ENCODE measurements at places on chromosomes 7 and 10.

GRCh38 chr10:131778385-131778784, 122.4 kb upstream of the PPP2R2D start:
- no peak for DNase-seq

GRCh38 chr10:69826789-69827554, 25.3 kb downstream of the COL13A1 start:
- no peak for DNase-seq

DNA sequence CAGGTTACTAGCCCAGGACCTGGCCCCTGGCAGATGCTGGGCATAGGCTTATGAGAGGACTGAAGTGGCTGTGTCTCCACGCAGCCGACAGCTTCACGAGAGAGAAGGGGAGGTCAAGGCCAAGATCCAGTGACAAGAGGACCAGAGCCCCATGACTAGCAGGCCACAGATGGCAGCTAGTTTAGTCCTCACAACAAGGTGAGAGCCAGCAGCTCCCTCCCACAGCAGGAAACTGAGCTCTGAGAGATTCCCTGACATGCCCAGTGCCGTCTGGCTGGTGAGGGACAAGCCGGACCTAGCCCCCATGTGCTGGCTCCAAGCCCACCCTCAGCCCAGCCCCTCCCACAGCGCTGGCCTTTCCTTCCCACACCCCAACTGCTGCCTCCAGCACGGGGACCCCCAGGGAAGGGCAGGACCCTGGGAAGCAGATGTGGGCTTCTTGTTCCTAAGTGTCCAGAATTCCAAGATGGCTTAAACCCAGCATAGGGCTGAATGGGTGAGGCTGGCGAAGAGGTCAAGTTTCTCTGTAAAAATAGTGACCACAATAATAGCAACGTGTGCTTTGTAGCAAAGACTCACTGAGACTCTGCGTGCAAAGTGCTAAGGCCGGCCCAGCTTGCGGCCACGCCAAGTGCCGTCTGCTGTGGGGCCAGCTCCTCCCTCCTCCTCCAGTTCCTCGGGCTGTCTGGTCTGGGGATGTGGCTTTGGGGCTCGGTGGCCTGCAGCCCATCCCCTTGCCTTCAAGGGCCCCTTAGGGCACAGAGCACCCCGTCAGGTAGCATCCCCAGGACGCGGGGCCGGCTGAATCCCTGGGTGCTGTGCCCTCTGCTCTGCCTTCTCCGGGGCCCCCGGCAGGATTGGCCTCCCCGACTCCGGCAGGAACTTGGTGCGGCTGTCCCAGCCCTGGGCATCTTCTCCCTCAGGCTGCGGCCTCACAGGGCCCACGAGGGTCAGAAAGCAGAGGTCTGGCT, 7.8 kb upstream of the FAM20C start:
- DNase-seq, result no peak

GRCh38 chr7:111931016-111931517, 275.1 kb downstream of the DOCK4 start:
- DNase-seq, result peak; percentile 62

GRCh38 chr7:155224116-155224811, 73.4 kb upstream of the INSIG1 start:
- no peak for DNase-seq

DNA sequence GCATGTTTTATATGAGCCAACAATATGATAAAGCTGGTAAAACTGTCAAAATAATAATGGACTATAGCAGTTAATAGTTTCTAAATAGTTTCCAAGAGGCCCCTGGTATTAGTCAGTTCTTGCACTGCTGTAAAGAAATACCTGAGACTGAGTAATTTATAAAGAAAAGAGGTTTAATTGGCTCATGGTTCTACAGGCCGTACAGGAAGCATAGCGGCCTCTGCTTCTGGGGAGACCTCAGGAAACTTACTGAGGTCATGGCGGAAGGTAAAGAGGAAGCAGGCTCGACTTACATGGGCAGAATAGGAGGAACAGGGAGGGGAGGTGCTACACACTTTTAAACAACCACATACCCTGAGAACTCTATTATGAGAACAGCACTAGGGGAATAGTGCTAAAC, 104.6 kb downstream of the PPP1R9A start:
- DNase-seq, result no peak

DNA sequence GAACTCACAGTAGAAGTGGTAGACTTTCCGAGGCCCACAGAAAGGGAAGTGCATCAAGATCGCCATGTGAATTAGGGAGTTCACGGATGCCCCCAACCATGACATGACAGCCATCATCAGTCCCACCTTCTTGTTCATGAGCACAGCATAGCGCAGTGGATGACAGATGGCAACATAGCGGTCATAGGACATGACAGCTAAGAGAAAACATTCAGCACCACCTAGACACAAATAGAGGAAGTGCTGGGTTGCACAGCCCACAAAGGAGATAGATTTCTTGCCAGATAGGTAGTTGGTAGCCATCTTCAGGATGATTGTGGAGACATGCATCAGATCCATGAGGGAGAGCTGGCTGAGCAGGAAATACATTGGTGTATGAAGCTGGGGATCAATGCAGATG, 342 bp downstream of the OR2AE1 start:
- no peak for DNase-seq

- DNase-seq, result no peak
These were observed 101.6 kb downstream of the SORBS1 start for GRCh38 chr10:95459446-95460045.

DNA sequence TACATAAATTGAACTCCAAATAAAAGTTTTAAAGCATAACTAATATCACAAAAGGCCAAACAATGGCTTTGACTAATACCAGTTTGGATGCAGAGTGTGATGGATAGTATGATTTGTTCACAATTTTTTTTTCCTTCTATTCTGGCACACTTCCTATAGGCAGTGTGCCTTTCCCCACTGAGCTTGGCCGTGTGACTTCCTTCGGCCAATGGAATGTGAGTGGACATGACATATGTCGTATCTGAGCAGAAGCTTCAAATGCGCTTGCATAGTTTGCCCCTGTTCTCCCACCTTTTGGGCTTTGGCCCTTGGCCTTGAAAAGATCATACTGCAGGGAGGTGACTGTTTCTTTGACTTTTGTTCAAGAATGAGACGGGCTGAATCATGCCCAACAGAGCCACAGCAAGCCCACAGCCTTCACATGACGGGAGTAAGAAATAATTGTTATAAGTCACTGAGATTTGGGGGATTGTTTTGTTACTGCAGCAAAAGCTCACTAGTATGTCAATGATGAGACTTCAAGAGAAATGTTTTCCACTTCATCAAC, 279.9 kb upstream of the NEBL start:
- DNase-seq, result no peak

DNA sequence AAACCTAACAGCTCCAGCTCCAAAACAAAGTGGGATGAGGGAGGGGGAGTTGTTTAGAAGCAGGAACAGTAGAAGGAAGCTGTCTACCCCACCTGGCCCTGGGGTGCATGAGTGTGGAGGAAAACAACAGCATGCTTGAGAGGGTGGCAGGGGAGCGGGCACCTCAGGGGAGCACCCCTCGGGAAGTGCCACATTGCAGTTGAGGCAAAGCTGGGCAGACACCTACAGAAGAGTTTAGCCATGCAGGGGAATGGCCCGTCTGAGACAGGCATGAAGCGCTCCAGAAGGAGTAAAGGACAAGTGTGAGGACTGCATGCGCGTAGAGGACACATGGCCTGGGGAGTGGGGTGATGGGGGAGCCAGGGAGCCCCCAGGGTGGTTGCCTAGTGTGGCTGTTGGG, 18.1 kb downstream of the CHAT start:
- DNase-seq, result no peak

- no peak for DNase-seq
These were observed 11.2 kb upstream of the FEZF1 start for GRCh38 chr7:122315507-122316466.

DNA sequence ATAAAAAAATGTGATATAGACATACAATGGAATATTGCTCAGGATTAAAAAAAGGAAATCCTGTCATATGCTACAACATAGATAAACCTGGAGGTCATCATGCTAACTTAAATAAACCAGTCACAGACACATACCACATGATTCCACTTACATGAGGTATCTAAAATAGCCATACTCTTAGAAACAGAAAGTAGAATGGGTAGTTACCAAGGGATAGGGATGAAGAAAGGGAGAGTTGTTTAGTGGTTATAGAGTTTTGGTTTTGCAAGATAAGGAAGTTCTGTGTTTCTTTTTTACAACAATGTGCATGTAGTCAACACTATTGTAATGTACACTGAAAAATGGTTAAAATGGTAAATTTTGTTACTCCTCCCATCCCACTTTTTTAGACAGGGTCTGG, 30.5 kb downstream of the BICC1 start:
- no peak for DNase-seq

- no peak for DNase-seq
These were observed 176.5 kb upstream of the CCDC6 start for GRCh38 chr10:60082744-60083344.

GRCh38 chr10:68989317-68989990, 851 bp downstream of the KIFBP start:
- DNase-seq, result peak; percentile 16

DNA sequence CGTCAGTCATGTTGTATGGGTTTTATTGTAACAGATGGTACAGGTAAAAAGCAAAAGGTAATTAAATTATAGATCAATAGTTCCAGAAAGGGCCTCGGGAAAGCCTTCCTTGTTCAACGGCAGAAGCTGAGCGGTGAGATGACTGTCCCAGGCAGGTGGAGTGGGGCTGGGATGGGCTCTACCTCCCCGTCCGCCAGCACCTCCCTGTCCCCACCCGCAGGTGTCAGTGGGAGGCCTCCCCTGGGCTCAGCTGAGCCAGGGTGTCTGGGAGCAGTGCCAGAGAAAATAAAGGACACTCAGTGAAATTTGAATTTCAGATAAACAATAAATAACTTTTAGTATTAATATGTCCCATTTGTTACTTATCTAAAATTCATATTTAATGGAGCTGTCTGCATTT, 58.9 kb downstream of the CLRN3 start:
- DNase-seq, result no peak

- DNase-seq, result no peak
These were observed 35.5 kb downstream of the FRMPD2 start for GRCh38 chr10:48238826-48239520.

DNA sequence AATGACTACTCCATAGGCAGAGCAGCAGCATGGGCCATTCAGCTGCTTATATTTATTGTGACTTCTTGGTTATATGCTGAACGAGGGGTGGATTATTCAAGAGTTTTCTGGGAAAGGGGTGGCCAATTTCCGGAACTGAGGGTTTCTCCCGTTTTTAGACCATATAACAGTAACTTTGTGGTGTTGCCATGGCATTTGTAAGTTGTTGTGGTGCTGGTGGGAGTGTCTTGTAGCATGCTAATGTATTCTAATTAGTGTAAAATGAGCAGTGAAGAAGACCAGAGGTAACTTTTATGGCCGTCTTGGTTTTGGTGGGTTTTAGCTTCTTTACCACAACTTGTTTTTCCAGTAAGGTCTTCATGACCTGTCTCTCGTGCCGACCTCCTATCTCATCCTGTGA, 139.6 kb downstream of the KLF6 start:
- no peak for DNase-seq

DNA sequence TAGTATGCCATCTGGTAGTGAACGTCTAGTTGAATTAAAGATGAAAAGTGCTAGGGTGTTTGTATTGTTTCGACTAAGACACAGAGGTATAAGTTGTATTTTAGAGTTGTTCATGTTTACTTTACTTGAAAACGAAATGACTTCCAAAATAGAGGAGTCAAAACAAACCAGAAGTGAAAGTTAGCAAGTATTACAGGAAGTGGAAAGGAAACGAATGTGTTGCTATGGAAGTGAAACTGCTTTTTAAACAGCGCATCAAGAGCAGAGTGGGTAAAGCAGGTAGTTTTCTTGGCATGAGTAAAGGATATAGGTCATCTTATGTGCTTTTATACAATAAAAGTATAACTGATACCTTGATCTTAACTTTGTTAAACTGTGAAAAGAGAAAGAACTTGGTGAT, 20.0 kb upstream of the GALNTL5 start:
- DNase-seq, result no peak

- DNase-seq, result no peak
These were observed 41.9 kb downstream of the CADPS2 start for GRCh38 chr7:122844191-122844988.

GRCh38 chr7:78296046-78296597, 497.5 kb downstream of the PHTF2 start:
- DNase-seq, result no peak

DNA sequence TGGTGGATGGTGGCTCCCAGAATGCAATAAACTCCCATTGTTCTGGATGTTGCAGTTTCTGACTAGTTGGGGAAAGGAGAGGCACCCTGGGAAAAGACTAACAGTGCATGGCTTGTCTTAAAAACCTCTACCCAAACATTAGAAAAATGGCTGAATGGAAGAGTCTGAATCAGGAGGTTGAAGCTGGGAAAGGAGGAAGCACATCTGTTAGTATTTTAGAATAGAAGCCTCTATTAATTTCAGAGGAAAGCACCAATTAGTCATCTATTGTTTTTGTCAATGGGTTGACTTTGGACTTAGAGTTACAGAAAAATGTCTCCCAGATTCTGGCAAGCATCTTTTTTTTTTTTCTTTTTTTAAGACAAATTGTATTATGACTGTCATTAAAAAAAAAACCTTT, 56.1 kb upstream of the ELMO1 start:
- DNase-seq, result no peak

DNA sequence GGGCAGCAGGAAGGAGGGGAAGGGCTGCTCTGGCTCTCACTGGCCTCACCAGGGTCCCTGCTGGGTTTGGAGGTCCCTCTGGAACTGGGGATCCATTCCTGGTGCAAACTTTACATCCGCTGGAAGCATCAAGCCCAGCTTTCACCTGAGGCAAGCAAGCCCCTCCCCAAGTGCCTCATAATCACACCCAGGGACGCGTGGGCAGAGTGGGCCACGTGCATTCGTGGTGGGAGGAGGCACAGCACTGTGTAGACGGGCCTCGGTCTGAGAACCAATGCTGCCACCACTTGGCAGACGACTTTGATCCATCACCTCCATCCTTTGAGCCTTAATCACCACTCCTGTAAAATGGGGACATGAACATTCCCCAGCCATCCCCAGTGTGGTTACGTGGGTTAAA, 74.1 kb downstream of the VWA2 start:
- no peak for DNase-seq

GRCh38 chr7:19104811-19105210, 12.6 kb downstream of the TWIST1 start:
- DNase-seq, result no peak

GRCh38 chr7:82375713-82376112, 67.9 kb downstream of the CACNA2D1 start:
- no peak for DNase-seq

All from fibroblast of pulmonary artery (primary cell).